ENCODE measurements at places on chromosomes 11 and 22.

DNA sequence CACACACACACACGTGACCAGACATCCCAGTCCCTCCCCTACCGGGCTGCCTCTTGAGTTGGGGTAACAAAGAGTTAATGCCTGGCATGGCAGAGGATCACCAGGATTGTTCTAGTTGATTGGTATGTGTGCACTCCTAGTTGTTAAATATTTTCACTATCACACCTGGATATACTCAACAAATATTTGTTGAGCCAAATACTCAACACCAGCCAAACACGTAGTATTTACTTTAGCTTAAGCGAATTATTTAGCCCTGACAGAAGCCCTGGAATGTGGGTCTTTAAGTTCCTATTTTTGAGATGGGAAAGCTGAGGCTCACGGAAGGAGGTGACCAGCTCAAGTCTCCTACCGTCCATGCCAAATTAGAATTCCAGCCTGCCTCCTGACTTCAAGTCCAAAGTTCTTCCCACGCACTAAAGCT, 10.5 kb downstream of the CD3E start:
- DNase-seq, result no peak

- DNase-seq, result no peak
These were observed 1630.1 kb upstream of the TENM4 start for GRCh38 chr11:81070948-81071347.

GRCh38 chr22:36358533-36359469, 29.0 kb downstream of the MYH9 start:
- no peak for DNase-seq

DNA sequence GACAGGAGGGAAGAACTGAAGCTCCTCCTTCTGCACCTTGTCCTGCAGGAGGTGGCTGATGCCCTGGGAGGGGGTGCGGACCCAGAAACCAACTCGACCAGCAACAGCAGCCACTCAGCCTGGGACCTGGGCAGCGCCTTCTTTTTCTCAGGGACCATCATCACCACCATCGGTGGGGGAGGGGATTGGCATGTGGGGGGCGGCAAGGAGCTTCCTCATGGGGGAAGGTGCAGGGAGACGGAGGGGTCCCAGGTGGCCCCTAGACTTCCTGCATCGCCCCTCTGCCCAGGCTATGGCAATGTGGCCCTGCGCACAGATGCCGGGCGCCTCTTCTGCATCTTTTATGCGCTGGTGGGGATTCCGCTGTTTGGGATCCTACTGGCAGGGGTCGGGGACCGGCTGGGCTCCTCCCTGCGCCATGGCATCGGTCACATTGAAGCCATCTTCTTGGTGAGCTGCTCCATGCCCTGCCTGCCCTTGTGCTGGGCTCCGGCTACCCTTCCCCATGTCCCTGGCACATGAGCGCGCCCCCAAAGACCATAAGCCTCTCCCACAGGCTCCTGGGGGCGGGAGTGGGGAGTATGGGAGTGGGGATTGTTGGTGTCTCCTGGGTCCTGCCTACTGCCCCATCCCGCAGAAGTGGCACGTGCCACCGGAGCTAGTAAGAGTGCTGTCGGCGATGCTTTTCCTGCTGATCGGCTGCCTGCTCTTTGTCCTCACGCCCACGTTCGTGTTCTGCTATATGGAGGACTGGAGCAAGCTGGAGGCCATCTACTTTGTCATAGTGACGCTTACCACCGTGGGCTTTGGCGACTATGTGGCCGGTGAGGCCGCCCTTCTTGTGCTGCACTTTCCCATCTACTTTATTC, 3.1 kb upstream of the CATSPERZ start:
- no peak for DNase-seq

GRCh38 chr11:93740730-93741093, 583 bp downstream of the TAF1D start:
- peak; percentile 56 for DNase-seq

DNA sequence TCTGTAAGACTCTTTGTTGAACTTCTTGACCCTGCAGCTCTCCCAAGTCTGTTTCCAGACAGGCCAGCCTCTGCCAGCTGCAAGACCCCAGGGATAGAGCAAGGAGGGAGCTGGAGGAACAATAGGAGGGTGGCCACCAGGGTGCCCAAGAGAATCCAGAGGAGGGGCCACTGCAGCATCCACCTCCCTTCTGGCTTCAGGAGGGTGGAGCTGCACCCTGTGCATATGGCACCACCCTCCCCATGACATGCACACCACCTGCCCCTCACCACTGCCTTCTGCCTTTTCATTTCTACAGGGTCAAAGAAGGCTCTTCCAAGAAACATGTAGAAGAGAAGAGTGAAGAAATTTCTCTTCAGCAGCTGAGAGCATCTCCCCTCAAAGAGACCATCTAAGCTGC, 20.1 kb upstream of the POLA2 start:
- DNase-seq, result no peak

DNA sequence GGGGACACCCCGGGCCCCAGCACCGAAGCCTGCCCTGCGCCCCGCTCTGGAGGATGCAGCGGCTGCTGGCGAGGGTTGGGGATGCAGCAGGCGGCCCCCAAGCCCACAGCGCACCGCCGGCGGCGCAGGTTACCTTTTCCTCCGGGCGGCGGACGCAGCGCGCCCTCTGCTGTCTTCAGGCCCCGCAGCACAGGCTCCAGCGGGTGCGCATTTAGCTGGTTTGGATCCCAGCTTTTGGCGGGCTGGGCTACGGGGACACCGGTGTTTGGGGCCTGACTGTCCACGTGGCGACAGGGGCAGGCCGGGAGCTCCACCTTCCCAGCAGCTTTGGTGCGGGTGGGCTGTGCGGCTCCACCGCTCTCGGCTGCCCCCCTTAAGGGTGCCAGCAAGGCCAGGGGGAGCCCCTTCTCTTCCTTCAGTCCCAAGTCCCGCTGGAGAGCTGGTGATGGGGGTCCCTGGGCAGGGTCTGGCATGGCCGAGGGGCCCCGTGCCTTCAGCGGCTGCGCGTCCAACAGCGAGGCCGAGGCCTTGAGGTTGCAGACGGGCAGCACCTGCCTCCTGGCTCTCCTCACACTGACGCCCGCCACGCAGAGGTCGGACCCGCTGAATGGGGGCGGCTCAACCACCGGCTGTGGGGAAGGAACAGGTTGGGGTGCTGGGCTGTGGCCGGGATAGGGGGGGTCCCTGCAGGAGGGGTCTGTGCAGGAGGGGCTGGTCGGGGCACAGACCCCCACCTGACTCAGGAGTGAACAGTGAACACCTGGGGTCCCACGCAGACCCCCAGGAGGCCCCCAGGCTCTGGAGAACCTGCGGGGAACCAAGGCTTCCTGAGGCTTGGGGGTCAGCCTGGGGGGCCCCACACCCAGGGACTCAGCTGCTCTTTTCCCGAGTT, 18.0 kb upstream of the IL17REL start:
- peak; percentile 73 for DNase-seq

- no peak for DNase-seq
These were observed 63.9 kb upstream of the B3GAT1 start for GRCh38 chr11:134475951-134476350.

- DNase-seq, result no peak
These were observed 26.0 kb downstream of the PARVA start for GRCh38 chr11:12403122-12403996.

GRCh38 chr11:31764261-31764660, 46.9 kb downstream of the PAX6 start:
- no peak for DNase-seq

GRCh38 chr11:69390561-69390960, 90.9 kb upstream of the LINC01488 start:
- DNase-seq, result no peak

DNA sequence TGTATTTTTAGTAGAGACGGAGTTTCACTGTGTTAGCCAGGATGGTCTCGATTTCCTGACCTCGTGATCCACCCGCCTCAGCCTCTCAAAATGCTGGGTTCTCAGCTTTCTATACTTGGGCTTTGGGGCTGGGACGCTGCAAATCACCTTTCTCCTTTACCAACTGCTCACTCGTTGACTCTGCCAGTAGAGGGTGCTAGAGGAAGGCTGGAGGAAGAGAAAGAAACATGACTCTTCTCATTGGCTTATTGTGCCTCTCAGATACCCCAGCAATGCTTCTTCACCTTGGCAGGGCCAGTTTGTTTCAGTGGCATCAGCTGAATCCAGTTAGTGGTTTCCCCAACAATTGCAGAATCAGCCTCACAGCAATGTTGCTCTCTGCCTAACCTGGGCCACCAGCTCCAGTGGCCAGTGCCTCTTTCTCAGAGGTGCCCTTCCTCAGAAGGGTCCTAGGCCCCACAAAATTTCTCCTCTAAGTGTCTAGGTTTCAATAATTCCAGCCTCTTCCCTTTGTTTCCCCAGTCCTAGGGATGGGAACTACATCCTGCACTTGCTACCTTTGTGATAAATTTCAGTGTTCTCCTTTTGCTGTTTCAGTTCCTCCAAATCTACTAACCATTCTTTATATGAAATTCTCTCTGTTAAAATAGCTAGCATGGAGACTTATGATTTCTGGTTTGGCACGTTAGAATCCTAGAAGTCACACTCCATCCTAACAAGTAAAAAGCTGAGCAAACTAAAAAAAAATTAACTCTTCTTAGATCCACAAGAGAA, 71.5 kb upstream of the VSTM5 start:
- DNase-seq, result no peak

DNA sequence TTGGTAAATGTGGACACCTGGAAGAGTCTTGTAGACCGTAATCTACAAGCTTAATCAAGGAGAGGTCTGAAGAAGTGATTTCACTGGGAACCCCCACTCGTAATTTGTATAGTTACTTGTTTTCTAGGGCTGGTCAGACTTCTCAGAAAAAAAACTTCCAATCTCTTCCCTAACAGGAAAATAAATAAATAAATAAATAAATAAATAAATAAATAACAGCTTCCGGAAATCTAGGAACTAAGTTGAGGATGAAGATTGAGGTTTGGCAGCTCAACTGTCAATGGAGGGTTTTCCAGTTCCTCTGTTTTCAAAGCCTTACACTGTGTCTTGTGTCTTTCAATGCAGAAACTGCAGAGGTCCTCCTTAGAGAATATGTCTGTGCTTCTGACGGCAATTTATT, 17.7 kb upstream of the TYR start:
- DNase-seq, result no peak

DNA sequence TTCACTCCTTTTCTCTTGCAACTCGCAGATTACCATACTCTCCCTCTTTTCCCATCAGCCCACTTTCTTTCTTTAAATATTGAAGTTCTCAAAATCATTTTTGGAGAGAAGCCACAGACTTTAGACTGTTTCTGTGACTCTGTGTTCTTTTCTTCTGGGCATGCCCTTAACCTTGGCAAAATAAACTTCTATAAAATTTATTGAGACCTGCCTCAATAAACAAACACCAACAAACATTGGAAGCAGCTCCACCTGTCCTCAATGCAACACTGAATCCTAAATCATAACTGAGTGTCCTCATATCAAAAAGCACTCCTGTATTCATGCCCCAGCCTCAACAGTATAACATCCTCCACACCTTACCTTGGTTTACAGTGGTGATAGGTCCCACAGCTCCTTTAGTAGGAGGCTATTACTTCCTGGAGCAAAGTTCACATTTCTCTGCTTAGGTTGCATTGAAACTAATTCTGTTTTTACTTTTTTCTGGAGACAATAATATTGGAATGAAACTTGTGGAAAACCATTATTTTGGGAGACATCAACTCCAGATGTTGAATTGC, 320.0 kb upstream of the LRRC4C start:
- no peak for DNase-seq

DNA sequence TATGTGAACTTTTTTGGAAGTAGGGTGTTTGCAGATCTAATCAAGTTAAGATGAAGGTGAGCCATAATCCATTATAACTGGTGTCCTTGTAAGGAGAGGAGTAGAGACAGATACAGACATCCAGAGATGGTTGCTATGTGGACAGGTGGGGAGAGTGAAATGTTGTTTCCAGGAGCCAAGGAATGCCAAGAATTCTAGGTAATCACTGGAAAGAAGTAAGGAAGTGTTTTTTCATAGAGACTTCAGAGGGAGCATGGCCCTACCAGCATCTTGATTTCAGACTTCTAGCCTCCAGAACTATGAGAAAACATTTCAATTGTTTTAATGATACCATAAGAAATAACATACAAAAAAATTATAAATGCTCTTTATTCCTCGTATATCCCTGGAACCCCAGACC, 320.5 kb upstream of the ANO3 start:
- no peak for DNase-seq

DNA sequence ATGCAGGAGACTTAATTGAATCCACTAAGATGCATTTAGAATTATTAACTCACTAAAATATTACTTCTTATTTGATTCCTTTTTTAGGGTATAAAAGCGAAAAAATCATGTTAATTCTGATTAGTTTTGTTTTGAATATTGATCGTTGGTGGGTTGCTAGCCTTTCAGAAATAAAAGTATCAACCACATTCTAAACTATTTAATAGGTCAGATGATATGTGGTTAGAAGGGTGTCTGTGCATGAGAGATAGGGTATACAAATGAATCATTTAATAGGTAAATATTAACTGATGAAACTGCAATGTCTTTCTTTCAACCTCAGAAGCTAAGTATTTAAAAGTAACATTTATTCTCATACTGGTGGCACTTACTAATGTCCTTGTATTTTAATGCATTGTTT, 515.1 kb downstream of the CNTN5 start:
- DNase-seq, result no peak

GRCh38 chr22:20240447-20240764, 27.7 kb downstream of the RTN4R start:
- no peak for DNase-seq

GRCh38 chr11:77191823-77192495, 63.9 kb downstream of the MYO7A start:
- no peak for DNase-seq

DNA sequence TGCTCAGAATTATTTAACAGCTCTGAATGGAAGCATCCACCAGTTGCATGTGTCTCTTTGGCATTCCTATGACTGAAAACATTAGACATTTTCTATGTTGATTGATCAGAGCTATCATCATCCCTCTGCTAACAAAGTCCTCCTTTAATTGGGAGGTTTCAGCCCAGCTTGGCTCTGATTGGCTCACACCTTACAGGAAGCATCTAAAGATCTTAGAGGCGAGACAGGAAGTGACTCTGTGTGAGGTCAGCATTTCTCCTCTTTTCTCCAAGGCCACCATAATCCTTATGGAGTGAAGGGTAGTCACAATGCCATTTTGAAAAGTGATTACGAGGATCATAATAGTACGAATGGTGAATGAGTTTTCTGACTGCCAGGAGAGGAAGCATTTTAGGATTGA, 260.8 kb downstream of the MIAT start:
- DNase-seq, result no peak

DNA sequence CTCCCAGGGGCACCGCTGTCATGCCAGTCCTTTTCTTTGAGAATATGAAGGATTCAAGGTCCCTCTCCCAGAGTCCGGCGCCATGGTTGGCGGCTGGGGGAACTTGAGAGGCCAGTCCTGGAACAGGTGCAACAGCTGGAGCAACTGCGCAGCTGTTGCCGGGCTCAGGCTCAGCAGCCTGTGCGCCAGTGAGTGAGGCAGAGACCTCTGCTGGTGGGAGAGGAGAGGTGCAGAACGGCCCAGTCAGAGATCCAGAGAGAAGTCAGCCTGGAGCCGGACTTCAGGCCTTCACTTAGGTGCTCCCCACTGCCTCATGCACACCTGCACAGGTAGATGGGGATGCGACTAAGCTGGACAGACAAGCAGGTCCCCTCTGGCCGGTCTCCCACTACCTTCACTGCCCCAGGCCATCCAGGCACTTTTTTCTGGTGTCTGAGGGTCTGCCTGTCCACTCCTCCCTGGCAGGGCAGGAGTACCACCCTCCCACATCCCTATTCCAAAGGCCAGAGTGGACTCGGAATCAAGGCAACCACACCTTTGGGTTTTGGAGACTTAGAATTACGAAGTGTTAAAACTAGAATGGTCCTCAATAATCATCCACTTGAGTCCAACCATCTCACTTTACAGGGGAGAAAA, 4.6 kb downstream of the CHRDL2 start:
- DNase-seq, result peak; percentile 11

Measured in T-helper 2 cell (primary cell).